DMS53 (cell line): ENCODE measurements at places on chromosomes 16 and 17.
A peak's percentile ranks its signal among the peaks of the same experiment; 100 is the strongest.

DNA sequence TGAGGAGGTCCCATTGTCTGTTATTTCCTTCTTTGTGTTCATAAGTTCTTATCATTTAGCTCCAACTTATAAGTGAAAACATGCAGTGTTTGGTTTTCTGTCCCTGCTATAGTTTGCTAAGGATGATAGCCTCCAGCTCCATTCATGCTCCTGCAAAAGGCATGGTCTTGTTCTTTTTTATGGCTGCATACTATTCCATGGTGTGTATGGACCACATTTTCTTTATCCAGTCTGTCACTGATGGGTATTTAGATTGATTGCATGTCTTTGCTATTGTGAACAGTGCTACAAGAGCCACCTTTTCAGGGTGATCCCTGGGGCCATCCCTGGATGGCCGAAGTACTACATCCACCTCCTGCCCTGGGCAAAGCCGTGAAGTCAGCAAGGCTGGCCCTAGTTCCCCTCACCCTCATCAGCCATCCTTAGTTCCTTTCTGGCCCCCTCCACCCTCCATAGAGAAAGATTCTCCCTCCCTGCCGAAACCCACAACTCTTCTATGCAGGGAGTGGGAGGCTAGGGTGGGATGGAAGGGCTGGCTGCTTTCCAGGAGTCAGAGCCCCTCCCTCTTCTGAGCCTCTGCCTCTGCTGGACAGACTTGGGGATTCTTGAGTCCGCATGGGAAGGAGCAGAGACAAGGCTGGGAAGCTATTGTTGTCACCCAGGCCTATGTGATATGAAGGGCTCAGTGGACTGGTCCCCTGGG is 8.3 kb downstream of the MT1X start:
- DNase-seq: no peak

- DNase-seq: no peak
Measured at GRCh38 chr16:56289862-56290261, 98.6 kb downstream of the GNAO1 start.

- DNase-seq: no peak
Measured at GRCh38 chr17:17921192-17922069, 50.8 kb downstream of the TOM1L2 start.

- DNase-seq: no peak
Measured at GRCh38 chr17:42028791-42029127, 8.9 kb downstream of the NKIRAS2 start.

GRCh38 chr17:76643553-76644148 is at the start of gene ST6GALNAC1:
ST6GALNAC1 (minus strand) TSS chr17:76643757; CDS start chr17:76643638, 119 bp downstream.
- peak; percentile 61 for DNase-seq

- peak; percentile 45 for DNase-seq
Measured at GRCh38 chr17:56290802-56291118, 137.5 kb downstream of the ANKFN1 start.

GRCh38 chr17:76142039-76142584 is 1.1 kb upstream of the FOXJ1 start:
- DNase-seq: no peak

DNA sequence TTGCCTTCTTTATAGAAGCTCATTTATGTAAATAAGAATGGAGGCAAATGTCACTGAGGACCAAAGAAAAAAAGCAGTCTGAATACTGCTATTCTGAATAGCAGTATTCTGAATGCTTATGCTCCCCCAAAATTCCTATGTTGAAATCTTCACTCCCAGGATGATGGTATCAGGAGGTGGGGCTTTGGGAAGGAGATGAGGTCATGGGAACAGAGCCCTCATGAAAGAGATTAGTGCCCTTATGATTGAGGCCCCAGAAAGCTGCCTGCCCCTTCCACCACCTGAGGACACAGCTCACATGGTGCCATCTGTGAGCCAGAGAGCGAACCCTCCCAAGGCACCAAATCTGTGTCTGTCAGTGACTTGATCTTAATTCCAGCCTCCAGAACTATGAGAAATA is 28.8 kb downstream of the HEATR6 start:
- no peak for DNase-seq

DNA sequence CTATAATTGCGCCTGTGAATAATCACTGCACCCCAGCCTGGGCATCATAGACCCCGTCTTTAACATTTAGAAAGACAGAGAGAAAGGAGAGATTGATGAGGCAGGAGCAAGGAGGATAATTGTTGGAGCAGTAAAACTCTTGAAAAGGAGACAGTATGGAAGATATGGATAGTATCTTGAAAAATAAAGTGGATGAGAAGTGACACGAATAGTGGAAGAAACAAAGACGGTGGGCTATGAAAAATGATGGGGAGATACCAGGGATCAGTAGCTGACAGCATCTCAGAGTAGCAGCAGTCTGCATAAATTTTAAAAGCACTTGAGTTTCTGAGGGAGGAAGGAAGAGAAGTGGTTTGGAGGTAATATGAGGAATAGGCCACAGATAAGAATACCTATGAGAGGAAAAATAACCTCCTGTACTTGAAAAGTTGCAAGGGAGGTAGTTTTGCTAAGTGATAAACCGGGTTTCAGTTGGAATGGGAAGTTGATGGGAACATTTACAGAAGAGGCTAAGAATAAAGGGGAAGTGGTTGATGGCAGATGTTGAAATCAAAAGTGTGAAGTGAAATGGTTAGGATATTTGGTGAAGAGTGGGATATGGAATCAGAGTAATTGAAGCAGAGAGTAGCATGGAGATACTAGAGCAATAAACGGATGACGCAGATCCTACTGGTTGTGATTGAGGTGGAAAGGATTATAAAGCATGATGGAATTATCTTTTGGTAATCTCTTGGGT is 1.8 kb upstream of the PPM1D start:
- DNase-seq: no peak

DNA sequence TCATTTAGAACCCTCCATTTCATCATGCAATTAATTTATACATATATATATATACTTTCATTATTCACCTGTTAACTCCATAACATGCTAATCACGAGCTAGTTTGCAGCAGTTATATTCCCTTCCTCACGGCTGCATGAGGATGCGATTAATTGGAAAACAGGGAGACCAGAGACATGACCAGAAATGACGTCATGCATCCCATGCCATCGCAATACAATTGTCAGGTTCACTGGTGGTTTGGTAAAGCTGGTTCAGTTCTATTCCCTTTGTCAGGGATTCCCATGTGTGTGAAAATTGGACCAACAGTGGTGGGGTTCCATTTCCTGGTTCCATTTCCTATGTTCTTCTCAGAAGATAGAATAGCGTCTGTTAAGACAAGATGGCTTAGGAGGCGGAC is 440.4 kb upstream of the ERCC4 start:
- no peak for DNase-seq

DNA sequence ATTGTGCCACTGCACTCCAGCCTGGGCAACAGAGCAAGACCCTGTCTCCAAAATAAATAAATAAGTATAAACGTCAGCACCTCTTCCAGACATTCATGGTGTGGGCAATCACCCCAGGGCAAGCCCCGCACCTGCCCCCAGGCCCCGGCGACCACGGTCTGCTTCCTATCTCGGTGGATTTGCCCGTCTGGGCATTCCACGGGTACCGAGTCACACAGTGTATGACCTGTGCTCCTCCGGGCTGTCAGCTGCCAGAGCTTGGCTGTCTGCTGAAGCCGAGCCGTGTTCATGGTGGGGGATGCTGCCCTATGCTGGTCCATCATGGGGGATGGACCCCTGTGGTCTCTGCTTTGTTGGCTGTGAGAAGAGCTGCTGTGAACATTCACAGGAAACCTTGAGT is 15.4 kb downstream of the CYBC1 start:
- DNase-seq: no peak

GRCh38 chr16:87133966-87134627 is 183.1 kb downstream of the C16orf95 start:
- DNase-seq: no peak

- peak; percentile 47 for DNase-seq
Measured at GRCh38 chr17:50908860-50909764, 43.0 kb upstream of the TOB1 start.

DNA sequence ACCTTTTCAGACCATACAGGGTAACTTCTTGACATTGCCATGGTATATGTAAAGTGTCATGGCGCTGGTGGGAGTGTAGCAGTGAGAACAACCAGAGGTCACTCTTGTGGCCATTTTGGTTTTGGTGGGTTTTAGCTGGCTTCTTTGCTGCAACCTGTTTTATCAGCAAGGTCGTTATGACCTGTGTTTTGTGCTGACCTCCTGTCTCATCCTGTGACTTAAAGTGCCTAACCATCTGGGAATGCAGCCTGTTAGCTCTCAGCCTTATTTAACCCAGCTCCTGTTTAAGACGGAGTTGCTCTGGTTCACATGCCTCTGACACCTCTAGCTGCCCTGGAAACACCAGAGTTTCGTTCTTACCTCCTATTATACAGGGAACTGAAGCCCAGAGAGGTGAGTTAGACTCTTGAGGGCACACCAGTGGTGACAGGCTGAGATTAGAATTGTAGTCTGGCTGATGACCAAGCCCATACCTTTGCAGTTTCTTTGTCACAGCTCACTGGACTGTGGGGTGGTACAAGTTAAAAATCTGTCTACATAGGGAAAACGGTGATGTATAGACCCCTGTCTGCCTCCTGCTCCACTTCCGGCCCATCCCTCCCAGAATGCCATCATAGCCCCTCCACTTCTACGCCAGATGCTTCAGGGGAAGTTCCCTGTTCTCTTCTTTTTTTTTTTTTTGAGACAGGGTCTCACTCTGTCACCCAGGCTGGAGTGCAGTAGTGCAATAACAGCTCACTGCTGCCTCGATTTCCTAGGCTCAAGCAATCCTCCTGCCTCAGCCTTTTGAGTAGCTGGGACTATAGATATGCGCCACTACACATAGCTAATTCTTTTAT is 21.0 kb downstream of the KSR1 start:
- DNase-seq: no peak

GRCh38 chr16:66364117-66364958 is 2.2 kb upstream of the CDH5 start:
- DNase-seq: peak; percentile 42

GRCh38 chr16:66569131-66569530 is 2.9 kb downstream of the CMTM1 start:
- no peak for DNase-seq

DNA sequence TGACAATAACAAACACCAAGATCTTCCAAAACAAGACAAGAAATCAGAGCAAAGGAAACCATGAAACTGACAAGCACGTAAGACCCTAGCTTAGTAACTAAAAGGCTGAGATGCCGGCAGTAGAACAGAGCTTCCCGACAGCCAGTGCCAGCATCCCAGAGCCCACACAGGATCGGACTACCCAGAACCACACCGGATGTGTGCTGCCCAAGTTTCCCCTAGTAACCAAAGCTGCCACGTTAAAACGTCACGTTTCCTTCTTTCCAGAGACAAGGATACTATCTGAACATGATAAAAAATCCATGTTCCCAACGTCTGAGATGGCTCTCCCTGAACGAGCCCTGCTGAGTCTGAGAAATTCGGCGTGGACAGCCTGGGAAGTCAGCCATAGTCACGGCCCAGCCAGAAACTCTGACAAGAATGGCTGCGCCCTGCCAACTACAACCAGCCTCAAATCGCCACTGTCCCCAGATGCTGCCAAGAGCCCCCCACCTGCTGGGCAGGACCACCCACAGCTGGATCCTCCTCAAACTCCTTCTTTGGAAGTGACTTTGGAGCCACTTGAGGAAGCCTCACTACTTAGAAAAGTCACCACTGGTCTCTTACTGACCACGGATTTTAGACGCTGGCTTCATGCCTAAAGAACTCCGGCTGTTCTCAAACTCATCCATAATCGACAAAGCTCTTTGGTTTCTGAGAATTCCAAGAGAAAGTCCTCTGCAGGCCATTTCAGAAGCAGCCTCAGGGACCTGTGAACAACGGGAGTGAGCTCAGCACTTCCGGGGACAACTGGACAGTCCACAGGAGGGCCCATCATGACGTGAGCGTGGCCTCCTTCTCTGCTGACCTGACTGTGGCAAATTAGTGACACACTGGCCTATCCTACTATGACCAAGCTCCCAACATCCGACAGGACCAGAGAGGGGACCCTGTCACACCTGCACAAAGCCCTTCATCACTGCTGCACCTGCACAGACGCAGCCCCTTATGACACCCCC is 16.7 kb downstream of the CCDC57 start:
- DNase-seq: no peak

DNA sequence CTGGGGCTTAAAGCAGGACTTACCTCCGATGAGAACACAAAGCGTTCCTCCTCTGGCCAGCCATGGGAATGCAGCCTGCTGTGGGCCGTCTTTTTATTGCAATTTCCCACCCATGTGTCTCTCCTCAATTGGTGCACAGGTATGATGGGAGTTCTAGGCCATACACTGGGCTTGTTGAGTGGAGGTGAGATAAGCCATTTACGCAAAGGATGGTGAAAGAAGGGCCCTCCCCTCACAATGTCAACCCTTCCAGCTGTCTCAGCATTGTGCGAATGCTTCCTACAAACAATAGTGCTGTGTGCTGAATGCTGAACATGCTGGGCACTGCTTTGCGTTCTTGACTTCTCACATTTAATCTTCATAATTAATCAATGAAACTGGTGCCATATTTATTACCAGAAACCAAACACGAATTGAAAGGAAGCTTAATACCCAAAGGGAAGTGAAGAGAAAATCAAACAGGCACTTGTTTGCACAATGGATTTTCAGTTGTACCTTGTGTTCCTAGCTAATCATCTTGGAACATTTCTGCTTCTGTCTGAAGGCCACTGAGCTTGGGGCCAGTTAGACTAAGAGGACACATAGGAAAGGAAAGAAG is at the start of gene GP2:
Gene GP2 (minus strand): TSS at position 70 of the 598 bp plus-strand sequence. CDS start 1,082 bp downstream, outside the sequence.
- peak; percentile 29 for DNase-seq

GRCh38 chr16:58152246-58152868 is 23.2 kb upstream of the CFAP20 start:
- DNase-seq: no peak

DNA sequence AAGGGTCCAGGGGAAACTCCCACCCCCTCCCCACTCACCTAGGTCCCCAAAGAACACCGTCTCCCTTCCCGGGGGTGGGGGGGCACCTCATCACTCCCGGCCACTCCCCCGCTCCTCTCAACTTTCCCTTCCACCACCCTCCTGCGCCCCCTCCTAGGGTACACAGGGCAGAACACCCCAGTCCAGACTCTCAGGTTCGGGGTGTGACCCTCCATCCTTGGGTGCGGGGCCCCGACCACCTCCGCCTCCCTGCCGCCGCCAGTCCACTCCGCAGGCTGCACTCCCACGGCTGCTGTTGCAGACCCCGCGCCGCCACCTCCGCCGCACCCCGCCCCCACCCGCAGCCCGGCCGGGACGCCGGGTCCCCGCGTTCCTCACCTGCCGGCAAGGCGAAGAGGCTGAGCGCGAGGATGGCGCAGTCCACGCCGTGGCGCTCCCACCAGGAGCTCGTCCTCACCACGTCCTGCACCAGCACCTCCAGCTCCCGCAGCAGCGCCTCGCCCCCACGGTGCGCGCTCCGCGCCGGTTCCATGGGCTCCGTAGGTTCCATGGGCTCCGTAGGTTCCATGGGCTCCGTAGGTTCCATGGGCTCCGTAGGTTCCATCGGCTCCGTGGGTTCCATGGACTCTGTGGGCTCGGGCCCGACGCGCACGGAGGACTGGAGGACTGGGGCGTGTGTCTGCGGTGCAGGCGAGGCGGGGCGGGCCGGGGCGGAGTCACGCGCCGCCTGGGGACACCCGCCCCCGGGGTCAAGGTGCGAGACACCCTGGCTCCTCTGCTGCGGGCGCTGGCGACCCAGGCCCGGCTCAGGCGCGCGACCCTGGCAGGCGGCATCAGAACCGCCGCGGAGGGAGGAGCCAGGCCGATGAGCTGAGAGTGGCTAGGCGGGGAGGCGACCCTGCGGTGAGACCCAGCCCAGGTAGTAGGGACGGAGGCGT is at the start of gene FADS6:
Gene FADS6 (minus strand): TSS at position 660 of the 938 bp plus-strand sequence. CDS start 38 bp downstream, at position 622.
- peak; percentile 51 for DNase-seq
